Hematopoietic multipotent progenitor cell treated with erythropoietin and hydrocortisone succinate and interleukin-3 and kit ligand, for 17 days (in vitro differentiated cells): ENCODE measurements at places on chromosomes 4 and X.

GRCh38 chrX:39726771-39727170 is 371.0 kb downstream of the BCOR start:
- no peak for DNase-seq

GRCh38 chr4:88752754-88753153 is 55.1 kb upstream of the NAP1L5 start:
- no peak for DNase-seq

GRCh38 chr4:605702-606425 is 19.5 kb upstream of the PDE6B start:
- DNase-seq: no peak

- DNase-seq: no peak
Measured at GRCh38 chr4:99459546-99460042, 24.5 kb upstream of the ADH7 start.

- no peak for DNase-seq
Measured at GRCh38 chr4:153471698-153472093, 5.5 kb downstream of the TMEM131L start.

DNA sequence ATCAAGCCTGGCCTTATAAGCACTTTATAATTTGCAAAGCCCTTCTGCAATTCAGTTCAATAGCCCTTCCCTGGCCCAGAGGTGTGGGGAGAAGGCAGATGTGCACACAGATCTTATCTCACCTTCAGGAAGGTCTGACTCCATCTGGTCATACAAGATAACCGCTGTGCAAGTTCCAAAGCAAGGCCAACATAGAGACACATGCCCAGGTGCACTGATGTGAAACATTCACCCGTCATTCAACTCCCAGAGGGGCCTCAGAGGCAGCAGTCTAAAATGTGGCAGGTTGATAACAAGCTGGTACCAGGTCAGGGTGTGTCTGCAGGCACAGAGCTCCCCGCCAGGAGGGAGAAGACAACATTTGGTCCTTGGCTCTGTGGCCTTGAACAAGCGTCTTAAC is 10.9 kb upstream of the WFS1 start:
- DNase-seq: no peak

GRCh38 chr4:145183023-145183422 is 2.6 kb upstream of the OTUD4 start:
- no peak for DNase-seq

GRCh38 chr4:180377741-180378140 is 1865.5 kb upstream of the TENM3 start:
- DNase-seq: no peak

- no peak for DNase-seq
Measured at GRCh38 chrX:68177542-68177941, 255.8 kb downstream of the OPHN1 start.

GRCh38 chrX:86047174-86047935 is at the start of gene CHM:
Gene CHM, minus strand, starts transcription at chrX:86047558. Its CDS starts 26 bp downstream, at chrX:86047532.
- peak; percentile 64 for DNase-seq

GRCh38 chr4:11783588-11783987 is 354.9 kb upstream of the HS3ST1 start:
- DNase-seq: no peak

DNA sequence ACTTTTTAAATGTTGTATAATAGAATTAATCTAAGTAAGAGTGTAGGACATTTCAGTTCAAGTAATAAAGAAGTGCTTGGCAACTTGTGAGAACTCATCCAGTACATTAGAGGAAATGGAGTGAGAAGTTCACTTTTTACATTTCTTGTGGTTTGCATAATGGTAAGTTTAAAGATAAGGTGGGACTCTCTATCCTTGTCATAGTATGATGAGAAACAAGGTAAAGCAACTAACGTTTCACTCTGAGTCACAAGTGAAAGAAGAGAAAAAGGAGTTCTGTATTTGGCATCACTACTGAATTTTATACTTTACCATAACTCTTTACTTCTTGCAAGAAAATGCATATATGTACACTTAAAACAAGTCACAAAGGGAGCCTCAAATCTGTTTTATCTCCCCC is 219.4 kb downstream of the SLC4A4 start:
- DNase-seq: no peak

- no peak for DNase-seq
Measured at GRCh38 chr4:156608651-156609050, 362.9 kb downstream of the PDGFC start.

DNA sequence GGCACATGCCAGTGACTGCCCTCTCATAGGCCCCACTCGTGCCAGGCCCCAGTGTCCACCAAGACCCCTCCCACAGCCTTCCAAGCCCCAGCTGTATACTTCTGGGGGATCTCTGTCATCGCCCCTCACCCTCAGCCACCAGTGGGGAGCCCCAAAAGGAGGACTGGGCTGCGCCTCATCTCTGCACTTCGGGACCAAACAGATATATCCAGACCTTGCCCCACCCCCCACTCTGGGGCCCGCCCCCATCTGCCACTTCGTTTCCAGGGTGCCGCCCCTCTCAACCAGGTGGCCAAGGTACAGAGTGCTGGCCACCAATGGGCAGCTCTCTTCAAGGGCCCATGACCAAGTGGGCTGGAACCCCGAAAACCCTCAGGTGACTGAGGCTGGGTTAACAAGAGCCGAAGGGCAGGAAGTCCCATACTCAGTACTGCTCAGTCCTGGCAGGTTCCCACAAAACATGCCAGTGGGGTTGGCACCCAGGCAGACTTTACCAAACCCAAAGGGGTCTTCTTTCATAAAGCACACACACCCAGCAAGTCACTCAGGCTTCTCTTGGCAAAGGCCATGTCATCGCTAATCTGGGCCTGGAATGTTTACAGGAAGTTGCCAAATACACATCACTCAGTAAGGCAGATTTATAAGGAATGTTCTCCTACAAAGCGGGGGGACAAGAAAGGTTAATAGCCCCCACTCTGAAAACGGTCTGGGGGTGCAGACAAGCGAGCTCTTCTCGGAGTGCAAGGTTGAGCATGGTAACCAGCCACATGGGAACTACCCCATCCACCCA is 4.4 kb downstream of the ZFYVE28 start:
- no peak for DNase-seq

DNA sequence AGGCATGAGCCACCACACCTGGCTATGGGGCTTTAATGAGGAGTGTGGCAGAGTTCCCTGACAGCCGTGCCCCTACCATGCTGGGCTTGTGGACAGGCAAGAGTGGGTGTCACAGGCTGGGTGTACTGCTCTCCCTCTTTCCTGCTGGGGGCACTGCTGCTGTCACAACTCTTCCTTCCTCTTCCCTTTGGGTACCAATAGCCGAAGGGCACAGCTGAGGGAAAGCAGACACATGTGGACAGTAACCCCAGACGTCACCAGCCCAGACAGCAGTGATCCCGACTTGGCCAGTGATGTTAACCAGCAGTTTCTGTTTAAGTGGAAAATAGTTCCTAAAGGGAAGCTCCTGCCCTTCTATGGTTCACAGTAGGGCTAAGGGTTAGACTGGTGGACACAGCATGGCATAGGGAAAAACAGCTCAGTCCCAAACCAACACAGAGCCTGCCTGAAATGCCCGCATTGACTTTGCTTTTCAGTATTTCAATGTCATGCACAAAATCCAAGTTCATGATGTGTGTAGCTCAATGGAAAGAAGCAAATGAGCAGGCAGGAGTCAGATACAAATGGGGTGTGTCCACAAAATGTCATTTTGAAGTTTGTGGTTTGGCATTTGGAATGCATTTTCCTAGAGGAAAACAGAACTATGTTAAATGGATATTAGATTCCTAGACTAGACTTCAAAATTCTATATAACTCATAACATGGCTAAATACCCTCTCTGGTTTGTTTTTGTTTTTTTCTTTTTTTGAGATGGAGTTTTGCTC is 24.9 kb upstream of the DDX3X start:
- DNase-seq: no peak

GRCh38 chr4:187602339-187603092 is 393.1 kb upstream of the ZFP42 start:
- DNase-seq: no peak

GRCh38 chr4:184541907-184542306 is 67.6 kb upstream of the IRF2 start:
- no peak for DNase-seq

- DNase-seq: no peak
Measured at GRCh38 chr4:120053911-120054310, 12.7 kb downstream of the MAD2L1 start.

GRCh38 chrX:64202808-64203325 is 2.6 kb downstream of the AMER1 start:
- no peak for DNase-seq

GRCh38 chrX:40877887-40878286 is 142.5 kb upstream of the MED14 start:
- DNase-seq: peak; percentile 51

DNA sequence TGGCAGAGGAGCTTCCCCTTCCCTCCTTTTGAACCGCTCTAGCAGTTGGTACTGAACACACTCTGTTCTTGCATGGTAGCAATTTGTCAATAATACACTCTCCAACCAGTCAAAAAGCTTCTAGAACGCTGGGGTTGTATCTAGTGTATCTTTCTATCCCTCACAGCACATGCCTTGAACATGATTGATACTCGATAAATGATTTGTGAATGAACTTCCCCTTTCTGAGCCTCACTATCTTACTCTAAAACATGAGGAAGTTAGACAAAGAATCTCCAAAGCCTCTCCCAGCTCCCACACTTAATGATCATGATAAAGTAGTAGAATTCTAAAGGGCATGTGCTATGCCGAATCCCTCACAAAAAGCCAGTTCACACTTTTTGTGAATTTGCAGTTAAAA is 64.4 kb downstream of the DLG3 start:
- no peak for DNase-seq

- DNase-seq: no peak
Measured at GRCh38 chr4:123166023-123166422, 230.6 kb upstream of the SPRY1 start.

DNA sequence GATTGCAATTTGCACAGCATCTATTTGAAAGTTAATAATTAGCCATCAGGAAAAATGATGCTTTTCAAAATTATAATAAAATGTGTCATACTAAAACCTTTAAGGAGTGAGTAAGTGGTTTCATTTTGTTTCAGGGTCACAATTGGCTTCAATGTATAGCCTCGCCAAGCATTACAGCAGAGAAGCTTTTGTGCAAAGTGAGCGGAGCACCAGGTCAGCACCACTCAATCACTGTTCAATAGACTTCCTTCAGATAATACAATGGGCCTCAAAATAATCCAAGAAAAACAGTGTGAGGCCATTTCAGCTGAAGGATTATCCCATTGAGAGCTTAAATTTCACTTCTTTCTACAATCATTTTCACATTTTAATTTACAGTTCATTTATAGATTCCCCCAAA is 409.2 kb upstream of the SLIT2 start:
- DNase-seq: no peak

DNA sequence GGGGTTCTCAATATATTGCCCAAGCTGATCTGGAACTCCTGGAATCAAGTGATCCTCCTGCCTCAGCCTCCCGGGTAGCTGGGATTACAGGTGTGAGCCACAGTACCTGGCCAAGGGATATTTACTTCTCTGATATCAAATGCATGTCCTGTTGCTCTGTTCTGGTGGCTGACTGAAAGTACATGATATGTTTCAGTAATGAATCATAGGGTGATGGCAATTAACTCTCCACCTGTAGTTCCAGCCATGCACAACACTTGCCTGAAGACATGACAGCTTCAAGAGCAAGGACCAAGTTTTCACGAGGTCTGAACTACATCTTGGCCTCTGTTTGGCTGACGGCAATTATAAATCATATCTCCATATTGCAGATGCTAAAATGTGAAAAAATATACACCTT is 9.1 kb downstream of the ZCCHC4 start:
- DNase-seq: no peak

GRCh38 chr4:47566969-47567368 is 81.9 kb downstream of the ATP10D start:
- DNase-seq: no peak

- DNase-seq: no peak
Measured at GRCh38 chrX:48909703-48910294, 1.6 kb downstream of the SLC35A2 start.

GRCh38 chr4:121642876-121643585 is 53.7 kb downstream of the ANXA5 start:
- DNase-seq: no peak

DNA sequence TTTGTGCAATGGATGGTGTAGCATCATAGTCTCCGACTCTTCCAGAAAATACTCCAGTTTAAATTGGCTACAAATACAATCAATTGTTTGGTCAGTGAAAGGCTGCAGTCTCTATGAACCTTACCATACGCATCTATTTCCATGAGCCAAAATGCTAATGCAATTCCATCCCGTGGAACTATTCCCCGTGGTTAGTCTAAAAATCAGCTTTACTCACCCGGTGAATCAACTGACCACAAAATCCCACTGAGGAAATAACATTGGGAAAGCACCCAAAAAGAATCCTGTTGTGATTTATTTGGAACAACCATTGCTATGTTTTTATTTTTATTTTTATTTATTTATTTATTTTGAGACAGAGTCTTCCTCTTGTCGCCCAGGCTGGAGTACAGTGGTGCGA is 87.1 kb downstream of the DHX15 start:
- no peak for DNase-seq

- no peak for DNase-seq
Measured at GRCh38 chrX:11509786-11510185, 155.9 kb downstream of the ARHGAP6 start.

DNA sequence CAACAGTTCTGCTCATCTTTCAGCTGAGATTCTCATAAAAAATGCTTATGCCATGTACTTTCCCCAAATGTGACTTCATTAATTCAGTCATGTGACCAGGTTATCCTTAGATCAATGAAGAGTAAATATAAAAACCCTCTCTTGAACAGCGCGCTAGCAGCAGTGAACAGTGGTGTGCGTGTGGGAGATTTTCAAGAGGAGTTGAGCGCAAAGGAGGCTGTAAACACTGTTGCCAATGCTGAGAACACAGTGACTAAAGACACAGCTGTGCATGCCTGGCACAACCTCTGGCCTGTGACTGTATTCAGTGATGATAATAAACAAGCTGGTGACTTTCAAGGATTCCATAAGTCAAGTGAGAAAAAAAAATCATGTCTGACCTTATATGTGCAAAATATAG is 25.1 kb downstream of the MSX1 start:
- DNase-seq: no peak

- no peak for DNase-seq
Measured at GRCh38 chr4:181416966-181417365, 826.2 kb upstream of the TENM3 start.

GRCh38 chr4:116733370-116733769 is 352.0 kb downstream of the TRAM1L1 start:
- DNase-seq: no peak

- no peak for DNase-seq
Measured at GRCh38 chr4:178470996-178471784, 1029.0 kb upstream of the AGA start.

DNA sequence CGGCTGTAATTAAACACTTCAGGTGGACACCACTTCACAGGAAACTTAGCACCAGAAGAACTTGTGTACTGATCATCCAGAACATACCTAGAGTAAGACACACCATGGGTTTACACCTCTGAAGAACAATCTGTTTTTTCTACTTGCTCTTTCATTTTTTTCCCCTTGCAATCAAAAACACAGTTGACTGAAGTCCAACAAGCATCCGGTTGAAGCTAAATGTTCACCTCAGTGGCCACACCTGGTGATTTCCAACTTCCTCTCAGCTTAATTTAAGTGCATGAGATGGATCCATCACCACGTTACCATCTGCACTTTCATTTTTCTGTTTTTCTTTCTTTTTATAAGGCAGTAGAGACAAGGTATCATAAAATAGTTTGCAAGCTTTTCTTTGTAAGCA is 4.9 kb upstream of the TXK start:
- DNase-seq: no peak

GRCh38 chr4:95124906-95125504 is 367.2 kb downstream of the BMPR1B start:
- no peak for DNase-seq

GRCh38 chrX:72021975-72022374 is 109.7 kb downstream of the RTL5 start:
- no peak for DNase-seq

- peak; percentile 96 for DNase-seq
Measured at GRCh38 chr4:6732441-6733357, 16.7 kb downstream of the BLOC1S4 start.
